A549 treated with AZD2906 at 1 μM for 4 hours (cell line): ENCODE measurements at places on chromosomes 4 and X. TPM values are rescaled to one million over a fixed set of nuclear protein-coding genes. Genes with fewer than 3 reads are reported as not detected.

Gene AR
- total RNA-seq, result 2.9 to 3.5 TPM (median 3.3 TPM) in 5 replicates

Gene COL4A5
- total RNA-seq, result 10.3 to 13.9 TPM (median 11.6 TPM) in 5 replicates

Gene FRAS1
- 2.0 to 2.9 TPM (median 2.5 TPM) in 5 replicates for total RNA-seq

Gene GAGE12G
- not detected in 5 replicates for total RNA-seq

Gene PJA1
- total RNA-seq, result 12.2 to 17.9 TPM (median 13.5 TPM) in 5 replicates

Gene WNK3
- total RNA-seq, result 0.03 to 0.11 TPM (median 0.07 TPM) in 5 replicates

Gene MSX1
- total RNA-seq, result 5.9 to 10.1 TPM (median 9.0 TPM) in 5 replicates

Gene LINC00632
- total RNA-seq, result 0.94 to 1.6 TPM (median 1.2 TPM) in 5 replicates

Gene NAP1L2
- 0.94 to 1.1 TPM (median 1.0 TPM) in 5 replicates for total RNA-seq
